ENCODE measurements at places on chromosomes 13 and 19.

- no peak for DNase-seq
These were observed 24.1 kb upstream of the WDFY2 start for GRCh38 chr13:51559946-51560735.

DNA sequence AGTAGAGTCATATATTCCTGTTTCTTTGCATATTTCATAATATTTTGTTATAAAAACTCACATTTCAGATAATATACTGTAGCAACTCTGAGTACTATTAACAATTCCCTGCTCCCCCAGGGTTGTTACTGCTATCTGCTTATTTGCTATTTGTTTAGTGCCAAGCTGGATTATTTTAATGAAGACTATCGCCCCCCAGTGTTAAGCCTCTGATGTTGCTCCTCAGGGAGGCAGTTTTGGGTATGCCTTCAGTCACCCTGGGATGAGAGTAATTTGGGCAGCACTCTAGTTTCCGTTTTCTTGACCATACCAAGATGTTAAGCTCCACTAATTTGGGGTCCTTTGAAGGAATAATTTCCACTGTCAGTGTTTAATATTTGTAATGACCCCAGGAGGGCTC is 46.0 kb downstream of the MICU2 start:
- no peak for DNase-seq

DNA sequence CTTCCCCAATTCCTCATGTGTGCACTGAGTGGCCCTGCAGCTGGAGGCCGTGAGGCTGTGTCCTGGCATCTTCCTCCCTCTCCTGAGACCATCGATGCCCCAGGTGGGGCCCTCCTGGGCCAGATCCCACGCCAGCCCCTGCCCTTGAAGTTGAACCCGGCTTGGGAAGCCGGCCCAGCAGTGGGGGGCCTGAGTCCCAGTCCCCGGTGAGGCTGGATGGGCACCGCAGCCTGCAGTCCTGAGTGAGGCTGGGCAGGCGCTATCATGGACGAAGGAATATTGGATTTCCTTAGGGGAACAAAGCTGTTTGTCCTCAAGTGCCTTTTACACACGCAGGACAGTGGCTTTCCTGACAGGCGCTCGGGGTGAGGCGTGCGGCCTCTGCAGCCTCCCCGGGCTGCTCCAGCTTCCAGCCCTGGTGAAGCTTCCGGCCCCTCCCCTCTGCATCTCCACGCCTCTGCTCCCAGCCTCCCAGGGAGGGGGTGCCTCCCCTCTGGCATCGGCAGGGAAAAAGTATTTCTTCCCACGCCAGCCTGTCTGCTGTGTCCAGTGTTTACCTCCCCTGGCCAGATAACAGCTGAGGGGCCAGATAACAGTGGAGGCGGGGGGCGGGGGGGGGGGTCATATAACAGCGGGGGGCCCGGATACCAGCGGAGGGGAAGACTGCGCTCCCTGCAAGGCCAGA is 159.5 kb downstream of the KDM4B start:
- DNase-seq, result no peak

- no peak for DNase-seq
These were observed 717.4 kb upstream of the SPRY2 start for GRCh38 chr13:81058211-81058915.

- no peak for DNase-seq
These were observed 275.2 kb upstream of the PCDH9 start for GRCh38 chr13:67505376-67505775.

DNA sequence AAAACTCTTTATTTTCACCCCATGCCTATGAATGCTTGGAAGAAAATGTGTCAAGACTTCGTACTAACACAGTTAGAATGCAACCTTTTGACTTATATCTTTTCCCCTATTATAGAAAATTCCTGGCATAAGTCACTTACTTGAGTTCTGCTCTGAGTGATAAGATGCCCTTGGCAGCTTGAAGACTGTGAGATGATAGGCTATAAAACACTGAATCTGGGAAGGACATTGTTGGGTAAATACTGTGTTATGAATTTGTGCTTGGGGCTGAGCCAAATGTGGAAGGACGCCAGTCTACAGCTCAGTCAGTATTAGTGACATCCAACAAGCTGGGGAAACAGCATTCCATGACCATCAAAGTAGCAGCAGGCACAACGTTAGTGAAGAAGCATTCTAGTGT is 368.0 kb upstream of the SGCG start:
- DNase-seq, result no peak

DNA sequence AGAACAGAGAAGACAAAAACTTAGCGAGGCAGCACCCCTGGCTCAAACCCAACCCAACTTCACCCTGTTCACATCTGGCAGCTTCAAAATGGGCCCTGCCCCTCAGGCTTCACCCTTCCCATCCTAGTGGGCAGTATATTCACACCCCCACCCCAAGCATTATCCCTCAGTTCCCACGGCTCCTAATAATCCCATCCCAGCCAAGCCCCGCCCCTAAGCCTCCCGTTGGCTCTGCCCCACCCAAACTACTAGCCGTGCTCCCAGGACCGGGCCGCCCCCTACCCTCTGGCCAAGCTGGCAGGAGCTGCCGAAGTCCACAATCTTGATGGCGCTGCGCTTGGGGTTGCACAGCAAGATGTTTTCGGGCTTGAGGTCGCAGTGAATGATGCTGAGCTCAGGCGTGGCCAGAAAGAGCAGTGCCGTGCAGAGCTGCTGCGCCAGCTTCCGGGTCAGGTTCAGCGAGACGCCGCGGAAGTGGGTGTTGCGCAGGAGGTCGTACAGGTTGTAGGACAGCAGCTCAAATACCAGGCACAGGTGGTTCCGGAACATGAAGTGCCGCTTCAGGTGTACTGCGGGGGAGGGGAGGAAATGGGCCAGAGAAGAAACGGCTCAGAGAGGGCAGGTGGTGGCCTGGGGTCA is 5.8 kb downstream of the DYRK1B start:
- DNase-seq, result no peak

- no peak for DNase-seq
These were observed 3.4 kb downstream of the PLIN5 start for GRCh38 chr19:4531562-4532165.

DNA sequence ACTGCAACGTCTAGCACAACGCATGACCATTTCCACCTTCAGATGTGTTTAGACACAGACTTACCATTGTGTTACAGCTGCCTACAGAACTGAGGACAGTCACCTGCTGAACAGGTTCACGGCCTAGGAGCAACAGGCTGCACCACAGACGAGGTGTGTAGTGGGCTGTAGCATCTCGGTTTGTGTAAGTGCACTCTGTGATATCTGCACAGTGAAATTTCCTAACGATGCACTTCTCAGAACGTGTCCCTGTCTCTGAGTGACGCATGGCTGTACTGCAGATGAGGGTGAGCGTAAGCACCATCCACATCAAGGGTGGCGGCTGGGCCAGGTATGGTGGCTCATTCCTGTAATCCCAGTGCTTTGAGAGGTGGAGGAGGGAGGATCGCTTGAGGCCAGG is 15.2 kb downstream of the DCUN1D2 start:
- no peak for DNase-seq
